ENCODE measurements at places on chromosomes 16 and 17.

- DNase-seq: no peak
Measured at GRCh38 chr16:87877942-87878507, 8.7 kb upstream of the SLC7A5 start.

DNA sequence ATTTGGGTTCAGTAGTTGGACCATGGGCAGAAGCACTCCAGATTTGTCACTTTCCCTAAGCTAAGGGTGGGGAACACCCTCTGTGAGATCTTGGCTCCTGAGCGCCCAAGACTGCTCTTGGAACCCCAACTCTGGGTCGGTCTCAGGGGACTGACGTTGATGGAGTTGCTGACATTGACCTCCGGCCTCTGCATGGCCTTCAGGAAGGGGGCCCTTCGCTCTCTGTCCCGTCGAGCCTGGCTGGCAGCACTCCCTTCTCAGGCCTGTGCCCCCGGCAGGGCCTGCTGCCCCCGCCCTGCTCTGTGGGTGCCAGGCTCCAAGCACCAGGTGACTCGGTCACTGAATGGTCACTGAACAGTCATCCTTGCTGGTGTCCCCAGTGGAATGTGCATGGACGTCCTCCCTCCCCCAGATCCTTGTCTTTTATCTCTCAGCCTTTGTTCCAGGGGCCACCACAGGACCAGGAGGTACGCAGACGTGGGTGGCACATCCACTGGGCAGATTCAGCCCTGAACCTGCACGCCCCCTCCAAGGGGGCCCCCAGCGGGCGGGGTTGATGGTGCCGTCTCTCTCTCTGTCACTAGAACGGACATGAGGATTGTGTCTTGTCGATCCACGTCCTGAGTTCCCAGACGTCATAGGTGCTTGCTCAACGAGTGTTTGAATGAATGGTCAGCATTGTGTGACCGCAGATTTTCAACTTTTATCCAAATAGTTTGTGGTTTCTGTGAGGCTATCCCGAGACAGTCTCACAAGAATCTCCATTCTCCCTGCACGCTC, 314.5 kb downstream of the SEC14L1 start:
- DNase-seq: no peak

DNA sequence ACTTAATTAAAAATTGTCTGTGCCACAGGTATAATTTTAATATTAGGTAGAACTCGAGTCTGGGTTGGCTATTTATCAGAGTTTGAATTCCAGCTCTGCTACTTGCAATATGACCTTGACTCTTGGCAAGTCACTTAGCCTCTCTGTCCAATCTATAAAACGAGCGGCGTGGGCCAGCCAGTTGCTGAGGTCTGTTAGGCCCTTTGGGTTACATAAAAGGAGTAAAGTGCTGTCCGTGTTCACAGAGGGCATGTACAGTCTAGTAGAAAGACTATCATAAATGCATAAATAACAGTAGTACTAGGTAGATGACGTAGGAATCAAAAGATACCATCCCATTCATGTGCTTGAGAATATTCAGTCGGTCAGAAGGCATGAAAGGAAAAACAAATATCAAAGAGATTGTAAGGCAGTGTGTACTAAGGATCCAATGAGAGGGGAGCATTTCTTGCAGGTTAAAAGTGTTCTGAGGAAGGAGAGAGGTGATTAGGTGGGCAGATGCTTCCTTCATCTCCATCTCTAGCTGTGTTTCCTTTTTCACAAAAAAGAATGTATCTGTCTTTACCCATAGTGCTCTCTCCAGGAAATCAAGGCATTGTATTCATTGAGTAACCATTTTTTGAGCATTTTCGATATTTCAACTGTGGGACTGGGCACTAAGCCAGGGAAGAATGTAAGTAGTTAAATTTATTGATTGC, 2.4 kb downstream of the TNRC6A start:
- no peak for DNase-seq

- peak; percentile 16 for DNase-seq
Measured at GRCh38 chr17:2776589-2777241, 19.5 kb upstream of the RAP1GAP2 start.

DNA sequence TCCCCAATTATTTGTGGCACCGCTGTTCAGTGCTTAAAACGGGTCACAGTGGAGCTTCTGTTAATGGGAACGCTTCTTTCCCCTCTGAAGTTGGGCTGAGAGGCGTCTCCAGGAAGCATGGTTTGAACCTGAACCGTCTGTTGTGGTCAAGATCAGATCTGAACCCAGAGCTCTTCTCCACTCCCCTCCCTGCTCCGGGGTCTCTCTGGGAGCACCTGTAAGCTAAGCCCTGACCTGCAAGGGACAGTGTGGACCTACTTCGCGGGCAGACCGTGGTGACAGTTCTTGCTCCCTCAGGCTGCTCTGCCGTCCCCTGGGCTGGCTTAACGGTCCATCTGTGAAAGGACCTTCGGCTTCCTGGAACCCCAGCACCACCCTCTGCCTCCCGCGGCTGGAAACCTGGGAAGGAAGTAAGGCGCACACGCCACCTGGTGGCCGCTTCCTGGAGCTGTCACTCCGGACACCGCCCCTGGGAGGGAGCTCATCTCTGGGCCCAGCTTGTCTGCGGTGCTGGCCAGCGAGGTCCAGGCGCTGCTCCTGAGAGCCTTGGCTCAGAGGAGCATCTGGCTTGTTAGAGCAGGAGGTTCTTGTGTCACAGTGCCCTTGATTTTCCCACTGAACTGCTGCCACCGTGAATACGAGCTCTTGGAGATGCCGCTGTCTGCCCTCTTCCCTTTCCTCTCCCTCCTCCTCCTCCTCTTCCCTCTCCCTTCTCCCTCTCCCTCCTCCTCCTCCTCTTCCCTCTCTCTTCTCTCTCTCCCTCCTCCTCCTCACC, 518.5 kb upstream of the EEF2KMT start:
- peak; percentile 20 for DNase-seq

DNA sequence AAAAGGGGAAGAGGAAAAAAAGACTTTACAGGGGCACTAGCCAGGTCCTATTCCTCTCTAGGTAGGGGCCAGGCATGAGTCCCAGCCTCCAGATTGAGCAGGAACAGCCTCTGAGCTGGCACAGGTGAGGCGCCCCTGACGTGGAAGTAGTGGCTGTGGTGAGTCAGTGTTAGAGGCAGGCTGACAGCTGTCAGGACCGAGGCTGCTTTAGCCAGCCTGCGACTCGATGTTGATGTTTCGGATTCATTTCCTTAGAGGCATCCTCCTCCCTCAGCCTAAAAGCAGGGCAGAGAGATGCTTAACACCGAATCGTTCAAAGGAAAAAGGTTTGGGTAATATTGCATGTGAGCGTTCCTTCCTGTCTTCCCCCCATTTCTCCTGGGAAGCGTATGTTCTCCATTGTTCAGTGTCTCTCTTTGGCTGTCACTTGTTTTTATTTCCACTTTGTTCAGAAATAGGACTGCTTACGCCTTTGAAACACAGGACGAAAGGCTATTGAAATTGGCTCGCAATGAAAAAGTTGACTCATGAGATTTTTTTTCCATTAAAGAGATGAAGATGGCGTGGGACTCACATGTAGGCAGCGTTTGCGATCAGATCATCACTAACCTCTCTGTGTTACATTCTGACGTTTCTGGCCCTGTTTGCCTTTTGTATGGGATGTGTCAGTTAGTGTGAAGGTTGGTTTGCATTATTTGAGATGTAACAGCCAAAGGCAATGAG, 1.3 kb downstream of the KIAA0513 start:
- peak; percentile 64 for DNase-seq
